ENCODE measurements at places on chromosomes 11 and 22. TPM values are rescaled to one million over a fixed set of nuclear protein-coding genes. Genes with fewer than 3 reads are reported as not detected.

Gene DERL3
- total RNA-seq: 0.53 TPM

Gene OTOG
- not detected for total RNA-seq

Gene THRSP
- total RNA-seq: not detected

Gene TMEM191B
- 3.1 TPM for total RNA-seq

Gene SLC22A6
- total RNA-seq: not detected

Gene TTLL8
- total RNA-seq: not detected
